Fibroblast of mammary gland (primary cell): ENCODE measurements at places on chromosomes 16 and 17.

GRCh38 chr17:11438673-11439072 is 159.6 kb upstream of the DNAH9 start:
- DNase-seq = no peak

DNA sequence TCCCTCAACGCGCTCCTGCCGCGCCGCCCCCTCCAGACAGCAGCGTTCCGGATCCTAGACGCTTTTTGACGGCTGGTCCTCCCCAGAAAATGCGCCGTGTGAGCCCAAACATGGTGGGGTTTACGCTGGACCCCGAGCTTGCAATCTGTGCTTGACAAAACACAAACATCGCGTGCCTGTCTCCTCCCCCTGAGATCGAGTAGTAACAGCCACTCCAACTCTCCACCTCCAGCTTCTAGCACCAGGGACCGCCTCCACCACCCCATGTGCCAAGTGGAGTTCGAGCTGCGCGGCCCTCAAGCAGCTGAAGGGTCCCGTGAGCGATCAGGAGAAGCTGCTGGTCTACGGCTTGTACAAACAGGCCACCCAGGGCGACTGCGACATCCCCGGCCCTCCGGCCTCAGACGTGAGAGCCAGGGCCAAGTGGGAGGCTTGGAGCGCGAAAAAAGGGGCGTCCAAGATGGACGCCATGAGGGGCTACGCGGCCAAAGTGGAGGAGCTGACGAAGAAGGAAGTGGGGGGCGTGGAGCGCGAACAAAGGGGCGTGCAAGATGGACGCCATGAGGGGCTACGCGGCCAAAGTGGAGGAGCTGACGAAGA is 656 bp upstream of the GEMIN4 start:
- peak; percentile 72 for DNase-seq

DNA sequence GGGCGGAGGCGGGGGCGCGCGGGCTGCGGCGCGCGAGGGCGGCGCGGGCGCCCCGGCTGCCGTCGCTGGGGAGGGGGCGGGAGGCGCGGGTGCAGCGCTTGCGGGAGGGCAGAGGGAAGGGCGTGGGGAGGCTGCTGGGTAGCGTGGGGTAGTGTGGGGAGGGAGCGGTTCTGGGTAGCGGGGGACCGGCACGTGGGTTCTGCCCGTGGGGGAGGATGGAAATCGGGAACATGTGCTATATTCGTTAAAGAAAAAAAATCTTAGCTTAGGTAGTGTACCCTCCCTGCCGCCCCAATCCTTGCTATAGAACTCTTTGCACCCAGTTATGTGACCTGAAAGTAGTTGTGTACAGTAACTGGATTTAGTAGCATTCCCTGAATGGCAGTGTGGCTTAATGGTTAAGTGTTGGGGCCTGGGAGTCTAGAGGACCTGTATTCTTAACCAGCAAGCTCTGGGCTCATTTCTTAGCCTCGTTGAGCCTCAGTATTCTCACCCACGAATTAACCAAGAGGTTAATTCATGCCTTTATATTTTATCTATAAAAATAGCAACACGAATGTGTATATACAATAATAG is 646 bp downstream of the RABEP1 start:
- DNase-seq = no peak

DNA sequence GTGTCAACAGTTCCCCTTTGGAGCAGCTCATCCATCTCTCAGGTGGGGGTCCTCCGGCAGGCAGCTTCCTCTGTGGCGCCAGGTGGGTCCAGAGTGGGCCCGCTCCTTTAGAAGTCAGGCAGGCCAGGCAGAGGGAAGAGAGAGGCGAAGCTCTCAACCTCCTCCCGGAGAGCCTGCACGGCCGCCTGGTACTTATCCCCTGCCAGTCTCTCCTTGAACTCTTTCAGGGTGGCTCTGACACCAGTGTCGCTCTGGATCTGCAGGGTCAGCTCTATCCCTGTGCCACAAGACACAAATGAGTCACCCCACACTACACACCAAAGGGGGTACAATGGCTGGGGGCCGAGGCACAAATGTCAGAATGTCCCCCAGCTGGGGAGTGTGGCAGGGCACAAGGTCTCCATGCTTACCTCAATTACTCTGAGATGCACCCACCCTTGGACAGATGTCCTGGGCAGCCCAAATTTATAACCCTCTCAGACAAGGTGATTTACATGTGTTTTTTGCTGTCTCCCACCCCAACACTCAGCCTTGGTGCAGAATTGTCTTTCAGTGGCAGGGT is 13.6 kb downstream of the SMCR8 start:
- DNase-seq = no peak

DNA sequence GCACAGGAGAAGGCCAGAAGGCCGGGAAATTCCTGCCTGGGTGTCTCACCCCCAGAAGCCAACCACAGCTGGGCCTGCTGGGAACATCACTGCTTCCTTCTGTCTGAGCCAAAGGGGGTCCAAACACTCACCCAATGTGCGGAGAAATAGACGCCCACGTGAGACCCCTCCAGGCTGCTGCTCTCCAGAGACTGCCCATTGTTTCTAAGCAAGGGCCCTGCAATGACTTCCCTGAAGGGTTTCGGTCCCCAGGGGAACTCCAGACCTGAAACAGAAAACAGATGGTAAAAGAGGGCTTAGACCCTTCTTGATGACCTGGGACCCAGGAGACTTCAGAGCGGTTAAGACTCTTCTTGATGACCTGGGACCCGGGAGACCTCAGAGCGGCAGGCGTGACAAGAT is 41.3 kb downstream of the MRM3 start:
- no peak for DNase-seq

DNA sequence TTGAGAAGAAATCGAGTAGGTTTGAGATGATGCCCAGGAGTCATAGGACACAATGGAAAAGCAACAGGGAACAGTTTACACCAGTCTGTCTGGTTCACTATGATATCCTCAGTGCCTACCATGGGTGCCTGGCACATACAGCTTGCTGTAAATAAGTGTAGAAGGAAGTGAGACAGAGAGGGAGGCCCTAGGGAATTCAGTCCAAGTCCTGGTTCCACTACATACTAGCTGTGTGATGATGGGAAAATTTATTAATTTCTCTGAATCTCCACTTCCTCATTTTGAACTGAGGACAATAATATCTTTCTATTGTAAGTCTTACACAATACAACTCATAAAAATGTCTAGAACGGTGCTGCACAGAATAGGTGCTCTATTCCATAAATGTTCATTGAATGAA is 53.3 kb upstream of the LYRM9 start:
- no peak for DNase-seq

- no peak for DNase-seq
Measured at GRCh38 chr16:55444754-55445485, 34.1 kb upstream of the MMP2 start.

DNA sequence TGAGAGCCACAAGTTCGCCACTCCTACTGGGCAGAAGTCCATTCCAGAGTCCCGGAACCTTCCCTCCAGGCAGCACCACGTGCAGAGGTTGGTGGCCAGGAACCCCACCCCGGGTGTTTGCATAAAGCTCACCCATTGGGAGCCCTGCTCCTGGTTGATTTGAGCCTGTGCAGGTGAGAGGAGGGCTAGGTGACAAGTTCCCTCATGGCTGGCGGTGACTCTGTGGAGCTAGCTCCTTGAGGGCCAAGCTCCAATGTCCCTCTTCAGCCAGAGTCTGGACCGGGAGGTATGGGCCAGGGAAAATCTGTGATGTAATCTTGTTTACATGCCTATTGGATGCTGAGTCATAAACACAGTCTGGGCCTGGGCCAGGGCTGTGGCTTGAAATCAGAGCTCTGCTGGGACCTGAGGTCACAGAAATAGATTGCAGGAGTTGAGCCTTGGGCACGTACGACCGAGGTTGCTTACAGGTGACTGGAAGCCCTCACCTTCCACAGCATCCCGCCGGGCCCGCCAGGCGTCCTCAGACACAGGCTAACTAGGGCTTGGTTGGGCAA is 118.9 kb downstream of the AATF start:
- DNase-seq = peak; percentile 85

DNA sequence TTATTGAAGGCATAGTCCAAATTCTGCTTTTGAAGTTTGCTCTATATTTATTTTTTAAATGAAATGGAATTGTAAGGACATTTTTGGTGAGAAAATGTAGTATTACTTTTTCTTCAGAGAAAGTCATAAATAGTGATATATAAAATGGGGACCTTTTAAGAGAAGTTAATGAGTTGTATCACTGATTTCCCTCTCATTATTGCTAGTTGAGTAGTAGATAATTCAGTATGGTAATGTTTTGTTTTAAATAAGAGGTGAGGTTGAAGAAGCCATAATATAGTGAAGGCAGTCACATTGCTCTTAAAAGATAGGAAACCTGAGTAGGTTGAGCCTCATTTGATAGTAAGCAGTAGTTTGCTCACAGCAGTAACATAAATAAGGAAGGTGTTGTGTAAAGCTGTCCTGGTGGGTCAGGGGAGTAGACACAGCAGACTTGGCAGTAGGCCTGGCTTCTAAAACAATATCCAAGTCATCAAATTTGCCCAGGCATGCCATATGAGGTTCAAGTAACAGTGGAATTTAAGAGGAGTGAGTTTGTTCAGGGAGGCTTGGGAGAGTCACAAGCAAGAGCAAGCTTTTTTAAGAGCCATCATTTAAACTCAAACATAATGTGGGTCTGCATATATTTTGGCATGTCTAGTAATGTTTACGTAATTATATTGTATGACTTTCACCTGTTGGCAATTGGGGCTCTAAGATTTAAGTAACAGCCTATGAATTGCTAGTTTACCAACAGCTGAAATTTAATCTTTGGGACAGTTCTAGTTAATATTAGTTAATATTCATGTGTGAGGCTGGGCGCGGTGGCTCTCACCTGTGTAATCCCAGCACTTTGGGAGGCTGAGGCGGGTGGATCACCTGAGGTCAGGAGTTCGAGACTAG is 6.5 kb downstream of the NFATC3 start:
- peak; percentile 72 for DNase-seq

- peak; percentile 37 for DNase-seq
Measured at GRCh38 chr16:15466886-15467781, 32.7 kb downstream of the BMERB1 start.

GRCh38 chr17:2150806-2151205 is 95.9 kb downstream of the HIC1 start:
- DNase-seq = no peak

GRCh38 chr16:66409156-66409555 is 17.9 kb upstream of the BEAN1 start:
- DNase-seq = peak; percentile 61

DNA sequence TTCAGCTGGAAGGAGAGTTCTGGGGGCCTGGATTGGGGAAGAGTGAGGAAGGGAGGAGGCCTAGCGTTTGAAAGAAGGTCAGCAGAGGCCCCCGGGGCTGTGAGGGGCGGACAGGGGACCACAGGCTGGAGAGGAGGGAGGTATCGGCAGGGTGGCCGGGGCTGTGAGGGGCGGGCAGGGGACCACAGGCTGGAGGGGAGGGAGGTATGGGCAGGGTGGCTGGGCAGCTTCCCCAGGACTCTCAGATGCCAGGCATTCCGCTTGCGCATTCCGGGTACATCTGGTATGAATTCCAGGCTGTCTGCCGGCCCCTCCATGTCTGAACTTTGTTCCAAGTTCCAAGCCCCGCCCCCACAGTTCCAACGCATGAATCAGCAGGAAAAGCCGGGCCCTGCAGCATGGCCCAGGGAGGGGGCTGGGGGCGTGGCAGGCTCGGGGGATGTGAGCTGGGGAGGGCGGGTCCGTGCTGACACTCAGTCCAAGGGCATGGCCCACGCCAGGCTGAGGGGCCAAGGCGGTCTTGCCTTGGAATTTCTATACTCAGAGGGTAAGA is 4.3 kb upstream of the TLCD2 start:
- DNase-seq = peak; percentile 96

GRCh38 chr16:4018391-4018790 is 97.9 kb downstream of the ADCY9 start:
- DNase-seq = peak; percentile 19

DNA sequence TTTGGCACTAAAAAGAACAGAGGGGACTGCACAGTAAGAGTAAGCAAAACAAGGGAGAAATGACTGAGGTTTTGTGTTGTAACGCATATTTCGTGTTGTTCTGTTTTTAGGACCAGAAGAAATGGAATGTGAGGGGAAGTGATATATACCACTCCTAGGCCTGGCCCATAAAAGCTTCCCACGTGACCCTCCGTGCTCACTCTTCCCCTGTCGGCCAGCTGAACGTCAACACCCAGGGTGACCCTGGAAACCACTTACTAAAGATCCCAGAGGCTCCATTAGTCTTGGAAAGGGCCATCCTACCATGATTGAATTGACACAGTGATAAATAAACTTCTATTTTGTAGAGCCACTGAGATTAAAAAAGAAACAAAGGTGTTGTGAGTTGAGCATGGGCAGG is 79.8 kb downstream of the HELZ start:
- no peak for DNase-seq

- no peak for DNase-seq
Measured at GRCh38 chr16:6192984-6193383, 1095.4 kb upstream of the EEF2KMT start.

DNA sequence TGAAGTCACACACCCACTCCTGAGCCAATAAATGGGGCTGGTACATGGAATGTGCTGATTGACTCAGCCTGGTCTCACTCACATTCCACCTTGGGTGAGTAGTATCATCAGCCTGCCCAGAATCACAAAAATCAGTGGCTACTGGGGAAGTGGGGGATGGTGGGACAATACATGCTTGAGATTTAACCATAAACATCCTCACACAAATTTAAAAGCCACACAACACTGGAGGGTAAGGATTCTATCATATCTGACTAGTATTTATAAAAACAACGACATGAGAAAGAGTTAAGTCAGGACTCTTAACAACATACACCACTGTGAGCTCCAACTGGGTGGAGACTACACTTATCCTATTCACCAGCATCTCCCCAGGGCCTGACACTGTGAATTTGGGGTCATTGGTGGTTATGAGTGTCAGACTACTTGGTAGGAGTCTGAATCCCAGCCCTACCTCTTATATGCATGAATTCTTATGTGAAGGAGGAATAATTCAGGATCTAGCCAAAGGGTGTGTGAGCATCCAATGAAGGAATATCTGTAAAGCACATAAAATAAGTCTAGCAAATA is 26.0 kb upstream of the IRX6 start:
- DNase-seq = peak; percentile 30

DNA sequence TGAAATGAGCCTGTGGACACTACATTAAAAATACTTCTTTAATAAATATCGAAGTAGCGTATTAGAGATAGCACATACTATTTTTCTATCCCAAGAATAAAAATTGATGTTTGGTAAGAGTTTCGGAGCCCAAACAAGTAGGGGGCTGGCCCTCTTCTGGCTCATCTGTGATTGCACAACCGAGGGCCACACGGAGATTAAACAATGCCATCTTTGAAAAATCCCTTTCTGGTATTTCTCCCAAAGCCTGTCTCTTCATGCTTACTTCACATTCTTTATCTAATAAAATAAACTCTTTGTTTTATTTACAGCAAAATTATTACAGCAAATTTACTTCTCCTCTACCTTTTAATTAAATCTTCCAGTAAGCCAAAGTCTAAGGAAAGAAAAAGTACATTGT is 9.6 kb upstream of the MYH11 start:
- no peak for DNase-seq
